ENCODE measurements at places on chromosomes 2 and 18.

DNA sequence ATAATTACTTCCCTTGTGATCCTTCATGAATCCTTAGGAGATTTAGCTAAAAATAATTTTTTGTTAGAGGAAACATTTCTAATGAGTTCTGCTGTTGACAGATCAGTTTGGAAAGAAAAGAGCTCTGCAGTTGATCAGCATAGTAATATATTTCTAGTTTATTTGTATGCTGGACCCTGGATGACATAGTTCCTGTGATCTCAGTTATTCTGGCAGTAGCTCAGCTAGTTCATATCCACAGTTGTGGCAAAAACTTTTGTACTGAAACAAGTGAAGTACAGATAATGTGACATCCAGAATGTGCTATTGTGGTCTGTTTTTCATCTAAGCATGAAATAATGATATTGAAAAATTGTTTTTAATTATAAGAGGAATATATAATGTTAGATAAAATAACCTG, 33.7 kb downstream of the ABI2 start:
- DNase-seq: no peak

DNA sequence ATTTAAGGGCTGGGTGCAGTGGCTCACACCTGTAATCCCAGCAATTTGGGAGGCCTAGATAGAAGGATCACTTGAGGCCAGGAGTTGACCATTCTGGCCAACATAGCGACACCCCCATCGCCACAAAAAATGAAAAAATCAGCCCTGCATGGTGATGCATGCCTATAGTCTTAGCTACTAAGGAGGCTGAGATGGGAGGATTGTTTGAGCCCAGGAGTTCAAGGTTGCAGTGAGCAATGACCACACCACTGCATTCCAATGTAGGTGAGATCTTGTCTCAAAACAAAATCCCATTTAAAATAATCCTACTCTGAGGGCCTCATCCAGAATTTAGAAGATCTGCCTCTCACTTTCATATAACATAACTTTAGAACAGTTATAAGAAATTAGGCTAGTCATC, 2.7 kb upstream of the SERTAD2 start:
- DNase-seq: no peak

GRCh38 chr2:189146553-189146952, 33.0 kb downstream of the COL5A2 start:
- DNase-seq: no peak

- no peak for DNase-seq
Measured at GRCh38 chr2:1584691-1585485, 159.4 kb downstream of the PXDN start.

DNA sequence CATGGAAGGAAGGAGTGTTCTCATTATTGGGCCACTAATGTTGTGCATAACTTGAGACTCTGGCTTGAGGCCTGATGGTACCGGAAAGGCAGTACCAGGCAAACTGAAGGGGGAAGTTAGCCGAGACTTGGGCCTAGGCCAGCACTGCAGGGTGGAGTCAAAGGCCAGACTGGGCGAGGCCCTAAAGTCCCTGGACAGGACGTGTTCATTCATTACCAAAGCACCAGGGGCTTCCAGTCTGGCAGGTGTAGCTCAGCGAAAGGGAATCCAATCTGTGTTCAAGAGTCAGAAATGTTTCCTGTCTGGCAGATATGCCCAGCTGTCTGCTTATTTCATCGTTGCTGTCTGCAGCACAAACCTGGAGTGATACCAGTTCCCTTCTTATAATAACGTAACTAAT, 4.7 kb upstream of the ITSN2 start:
- no peak for DNase-seq

GRCh38 chr18:77478646-77479442, 229.2 kb downstream of the GALR1 start:
- no peak for DNase-seq

DNA sequence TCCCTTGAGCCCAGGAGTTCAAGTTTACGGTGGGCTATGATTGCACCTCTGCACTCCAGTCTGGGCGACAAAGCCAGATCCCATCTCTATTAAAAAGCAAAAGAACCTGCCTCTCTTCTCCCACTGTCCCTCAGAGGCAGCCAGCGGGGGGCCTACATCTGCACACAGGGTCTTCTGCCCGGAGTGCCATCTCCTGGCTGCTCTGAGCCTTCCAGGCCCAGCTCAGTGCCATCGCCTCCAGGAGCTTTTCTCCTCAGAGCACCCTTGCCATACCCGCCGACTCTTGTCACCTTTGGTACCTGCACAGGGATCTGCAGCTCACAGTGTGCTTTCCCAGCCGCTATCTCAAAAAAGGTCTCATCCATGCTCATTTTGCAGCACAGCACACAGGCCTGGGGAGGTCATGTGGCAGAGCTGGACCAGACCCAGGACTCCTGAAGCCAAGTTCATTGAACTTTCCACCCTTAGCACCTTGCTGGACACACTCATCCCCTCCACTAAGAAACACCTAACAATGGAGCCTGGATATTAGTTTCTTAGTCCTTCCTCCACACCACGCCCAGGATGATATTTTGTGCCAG, 186.3 kb downstream of the HAUS1 start:
- no peak for DNase-seq

DNA sequence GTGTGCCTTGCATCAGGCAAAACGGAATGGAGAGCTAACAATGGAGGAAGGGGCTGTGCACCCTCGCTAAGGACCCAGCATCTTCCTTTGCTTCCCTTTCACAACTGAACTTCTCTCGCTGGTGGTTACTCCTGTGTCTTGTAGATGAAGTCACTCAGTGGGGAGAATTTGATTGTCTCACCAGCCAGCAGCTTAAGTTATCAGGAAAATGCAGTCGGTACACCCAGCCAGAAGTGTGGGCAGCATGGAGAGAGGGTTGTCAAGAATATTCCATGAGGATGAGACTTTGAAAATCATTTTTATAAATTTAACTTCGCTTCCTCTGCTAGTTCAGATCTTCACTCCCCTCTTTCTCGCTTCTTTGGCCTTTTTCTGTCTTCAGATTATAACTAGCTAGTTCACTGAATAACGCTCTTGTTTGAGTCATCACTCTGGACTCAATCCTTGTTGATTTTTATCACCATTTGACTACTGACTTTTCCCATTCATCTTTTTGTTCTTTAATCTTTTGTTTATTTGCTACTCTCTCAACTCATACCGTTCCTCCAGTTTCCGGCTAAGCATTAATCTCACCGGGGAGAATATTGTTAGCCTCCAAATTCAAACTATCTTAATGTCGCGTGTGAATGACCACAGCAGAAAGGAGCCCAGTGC, 221.7 kb downstream of the CD226 start:
- DNase-seq: no peak

GRCh38 chr18:29084120-29084519, 907.2 kb upstream of the CDH2 start:
- DNase-seq: no peak

DNA sequence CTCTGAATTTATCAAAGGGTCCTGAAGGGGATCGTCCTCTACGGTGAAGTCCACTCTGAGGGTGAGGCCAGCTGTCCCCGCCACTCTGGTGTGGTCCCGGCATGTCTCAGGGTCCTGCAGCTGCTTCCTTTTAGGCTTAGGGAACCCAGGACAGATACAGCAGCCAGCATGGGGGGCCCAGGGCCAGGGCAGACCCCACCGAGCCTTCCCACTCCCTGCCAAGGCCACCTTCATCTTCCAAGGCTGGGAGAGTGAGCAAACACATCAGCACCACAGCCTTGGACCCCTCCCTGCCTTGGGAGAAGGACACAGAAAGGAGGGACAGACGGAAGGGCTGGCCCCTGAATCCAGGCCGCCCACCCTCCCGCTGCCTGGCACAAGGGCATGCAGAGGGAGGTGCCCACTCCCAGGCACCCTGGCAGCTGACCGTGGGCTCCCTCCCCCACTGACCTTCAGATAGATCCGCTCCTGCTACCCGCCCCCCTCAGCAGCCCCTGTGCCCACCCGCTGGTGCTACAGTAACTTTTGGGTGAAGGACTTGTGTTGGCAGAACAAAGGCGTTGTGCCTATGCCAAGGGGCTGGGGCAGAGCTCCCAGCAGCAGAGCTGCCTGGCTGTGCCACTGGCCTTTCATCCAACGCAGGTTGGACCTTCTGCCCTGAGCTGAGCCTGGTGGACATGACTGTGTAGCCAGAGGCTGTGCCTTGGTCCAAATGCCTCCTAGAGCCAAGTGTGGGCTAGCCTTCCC, 7.6 kb downstream of the CYP26B1 start:
- DNase-seq: no peak

GRCh38 chr18:78330766-78331165, 648.9 kb upstream of the SALL3 start:
- DNase-seq: no peak

DNA sequence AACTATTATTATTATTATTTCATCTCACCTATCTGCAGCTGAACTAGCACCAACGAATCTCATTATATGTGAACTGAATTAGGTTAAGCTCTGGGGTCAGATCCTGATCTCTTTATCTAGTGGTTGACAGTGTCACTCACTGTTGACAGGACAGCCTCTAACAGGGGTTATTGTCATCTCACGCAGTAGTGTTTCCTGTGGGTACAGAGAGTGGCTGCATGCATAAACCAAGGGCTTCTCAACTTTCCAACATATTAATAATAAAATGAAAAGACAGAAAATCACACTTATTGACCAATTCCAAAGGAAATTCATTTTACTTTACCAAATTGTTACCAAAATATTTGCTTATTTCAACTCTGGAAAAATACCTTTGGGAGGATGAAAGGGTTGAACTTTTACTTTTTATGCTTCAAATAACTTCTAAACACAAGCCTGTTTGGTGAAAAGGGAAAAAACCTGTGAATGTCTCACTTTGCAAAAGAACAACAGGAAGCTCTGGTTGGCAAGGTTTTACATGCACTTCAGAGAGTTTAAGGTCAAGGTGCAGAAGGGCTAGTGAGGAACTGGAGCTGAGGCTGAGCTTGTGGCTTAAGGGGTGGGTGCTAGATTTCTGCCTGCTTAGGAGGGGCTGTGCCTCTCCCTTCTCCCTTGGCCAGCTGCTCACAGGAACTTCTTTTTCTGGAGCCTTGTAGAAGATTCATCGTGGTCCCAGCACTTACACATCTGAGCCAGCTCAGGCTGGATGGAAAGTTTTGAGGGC, 72.6 kb downstream of the CTAGE1 start:
- no peak for DNase-seq

DNA sequence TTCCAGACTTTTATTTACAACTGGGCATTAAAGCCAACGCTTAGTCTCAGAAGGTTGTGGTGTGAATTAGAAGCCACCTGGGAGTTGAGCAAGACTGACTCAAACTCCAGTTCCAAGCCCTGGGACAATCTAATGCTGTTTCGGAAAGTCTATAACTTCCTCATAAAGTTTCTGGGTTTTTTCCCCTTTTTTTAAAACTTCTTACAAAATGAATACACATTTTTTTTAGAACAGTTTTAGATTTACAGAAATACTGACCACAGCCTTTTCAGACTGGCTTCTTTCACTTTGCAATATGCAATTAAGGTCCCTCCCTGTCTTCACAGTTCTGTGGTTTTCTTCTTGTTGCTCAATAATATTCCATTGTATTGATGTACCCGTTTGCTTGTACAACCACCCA, 115.9 kb upstream of the TWIST2 start:
- DNase-seq: no peak

- no peak for DNase-seq
Measured at GRCh38 chr2:102304268-102304667, 7.1 kb upstream of the IL1RL1 start.

DNA sequence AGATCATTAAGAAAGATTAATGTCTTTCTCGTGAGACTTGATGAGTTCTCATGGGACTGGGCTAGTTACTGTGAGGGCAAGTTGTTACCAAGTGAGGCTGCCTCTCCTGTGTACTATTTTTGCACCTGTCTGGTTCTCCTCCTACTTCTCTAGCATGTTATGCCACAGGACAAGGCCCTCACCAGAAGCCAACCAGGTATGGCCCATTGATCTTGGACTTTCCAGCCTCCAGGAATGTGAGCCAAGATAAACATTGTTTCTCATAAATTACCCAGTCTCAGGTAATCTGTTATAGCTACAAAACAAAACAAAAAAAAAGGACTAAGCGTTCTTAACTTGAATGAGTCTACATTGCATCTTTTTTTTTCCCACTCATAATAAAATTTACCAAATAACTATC, 184.1 kb downstream of the CDH7 start:
- no peak for DNase-seq

DNA sequence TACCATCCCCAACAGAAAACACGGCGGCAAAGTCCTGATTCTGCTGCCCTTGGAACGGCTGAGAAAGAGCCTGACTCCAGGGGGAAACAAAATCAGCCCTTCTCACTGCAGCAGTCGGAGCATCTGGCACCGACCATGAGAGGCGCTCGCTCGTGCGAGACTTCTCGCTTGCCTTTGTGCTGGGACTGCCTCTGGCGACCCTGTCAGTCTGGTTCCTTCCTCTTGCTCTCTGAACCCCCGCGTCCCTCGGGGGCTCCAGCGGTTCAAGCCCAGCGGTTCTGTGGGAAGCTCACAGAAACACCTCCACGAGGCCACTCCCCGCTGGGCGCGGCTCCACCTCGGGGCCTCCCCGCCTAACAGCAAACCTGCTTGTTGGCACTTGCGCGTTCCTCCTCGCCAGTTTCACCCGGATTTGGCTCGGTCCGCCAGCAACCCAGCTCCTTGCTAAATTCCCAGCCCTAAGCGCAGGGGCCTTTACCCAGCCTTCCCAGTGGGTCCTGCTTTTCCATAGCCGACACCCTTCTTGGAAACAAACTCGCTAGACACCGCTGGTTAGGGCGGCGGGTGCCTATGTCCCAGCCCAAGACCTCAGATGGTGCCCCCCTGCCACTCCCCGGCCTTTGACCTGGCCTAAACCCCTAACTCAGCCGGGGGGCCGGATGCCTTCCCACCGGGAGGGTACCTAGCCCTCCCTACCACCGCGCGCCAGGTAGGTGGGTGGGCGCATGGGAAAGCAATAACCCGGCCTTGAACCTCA, 2.2 kb downstream of the RND3 start:
- peak; percentile 67 for DNase-seq

GRCh38 chr2:212013626-212014025, 525.0 kb downstream of the ERBB4 start:
- no peak for DNase-seq

- DNase-seq: peak; percentile 84
Measured at GRCh38 chr18:59690186-59690982, 6.8 kb downstream of the CCBE1 start.

DNA sequence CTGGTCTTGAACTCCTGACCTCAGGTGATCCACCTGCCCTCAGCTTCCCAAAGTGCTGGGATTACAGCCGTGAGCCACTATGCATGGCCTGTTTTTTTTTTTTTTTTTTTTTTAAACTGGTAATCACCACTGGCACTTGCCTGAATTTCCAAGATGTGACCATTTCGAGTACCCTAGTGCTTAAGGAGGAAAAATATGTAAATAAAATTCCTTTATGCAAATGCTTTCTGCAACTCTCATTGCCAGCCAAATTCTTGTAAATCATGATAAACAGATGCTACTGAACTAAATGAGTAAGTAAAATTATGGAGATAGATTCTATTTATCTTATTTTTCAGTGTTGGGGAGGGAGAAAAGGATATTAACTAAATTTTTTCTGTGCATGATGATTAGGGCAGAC, 18.6 kb downstream of the CDCA7 start:
- DNase-seq: no peak

GRCh38 chr2:27139310-27139709, at the start of gene PRR30:
PRR30 (minus strand) TSS chr2:27139410; CDS start chr2:27138329, 1,081 bp downstream.
- no peak for DNase-seq

All from NCI-H2107 (cell line).